ENCODE measurements at places on chromosomes 13 and 19.

GRCh38 chr13:95861296-95861695 is 184.4 kb downstream of the DNAJC3 start:
- no peak for DNase-seq

GRCh38 chr13:46179491-46179908 is 2.5 kb downstream of the LCP1 start:
- DNase-seq: no peak

GRCh38 chr19:56120371-56121179 is 520 bp downstream of the ZNF787 start:
- no peak for DNase-seq

DNA sequence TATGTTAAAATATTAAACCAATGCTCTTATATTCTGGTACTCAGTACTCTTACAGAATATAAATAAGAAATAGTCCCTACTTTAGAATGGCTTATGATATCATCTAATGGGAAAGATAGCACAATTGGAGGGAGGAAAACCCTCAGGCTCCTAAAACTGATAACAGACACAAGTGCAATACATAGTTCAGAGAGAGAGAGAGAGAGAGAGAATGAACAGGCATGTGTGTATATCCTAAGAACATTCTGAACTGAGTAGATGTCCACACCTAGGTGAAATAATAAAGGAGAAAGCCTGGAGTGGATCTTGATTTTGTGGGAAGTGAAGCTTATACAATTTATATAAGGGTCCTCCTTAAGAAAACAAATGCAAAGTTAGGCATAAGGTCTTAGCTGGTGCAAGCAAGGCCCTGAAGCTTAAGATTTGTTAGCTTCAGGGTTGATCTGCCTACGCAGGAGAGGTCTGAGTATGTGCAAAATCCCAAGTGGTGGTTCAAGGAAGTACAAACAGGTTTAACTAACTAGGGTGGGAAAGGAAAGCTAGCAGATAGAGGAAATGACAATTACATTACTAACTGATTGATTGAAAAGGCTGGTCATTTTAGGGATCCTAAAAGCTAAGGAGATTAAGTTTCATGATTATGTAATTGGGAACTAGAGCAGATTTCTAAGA is 53.3 kb downstream of the SOX21 start:
- no peak for DNase-seq

- DNase-seq: no peak
Measured at GRCh38 chr19:328025-328505, 16.5 kb downstream of the MIER2 start.

Data from fibroblast of skin of left quadriceps (primary cell).